Kasumi-1 (cell line): ENCODE measurements at places on chromosomes 5 and 9.
A peak's percentile ranks its signal among the peaks of the same experiment; 100 is the strongest.

DNA sequence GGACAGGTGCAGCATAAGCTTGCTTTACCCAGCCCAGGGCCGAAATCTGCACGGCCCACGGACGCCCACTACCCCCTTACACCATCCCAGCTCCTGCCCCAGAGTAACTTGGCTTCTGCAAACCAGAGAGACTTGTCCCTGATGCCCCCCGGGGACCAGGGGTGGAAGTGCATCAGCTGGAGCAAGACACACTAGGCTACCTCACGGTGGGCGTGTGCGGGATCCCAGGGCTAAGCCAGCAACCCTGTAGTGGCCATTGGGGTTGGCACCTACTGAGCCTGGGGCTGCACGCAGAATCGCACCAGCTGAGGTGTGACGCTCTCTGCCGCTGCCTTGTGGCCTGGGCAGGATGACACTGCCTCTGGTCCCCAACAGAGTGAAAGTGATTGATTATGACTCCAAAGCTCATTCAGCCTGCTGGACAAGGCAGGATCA is 6.1 kb upstream of the ZNF79 start:
- peak; percentile 39 for DNase-seq

DNA sequence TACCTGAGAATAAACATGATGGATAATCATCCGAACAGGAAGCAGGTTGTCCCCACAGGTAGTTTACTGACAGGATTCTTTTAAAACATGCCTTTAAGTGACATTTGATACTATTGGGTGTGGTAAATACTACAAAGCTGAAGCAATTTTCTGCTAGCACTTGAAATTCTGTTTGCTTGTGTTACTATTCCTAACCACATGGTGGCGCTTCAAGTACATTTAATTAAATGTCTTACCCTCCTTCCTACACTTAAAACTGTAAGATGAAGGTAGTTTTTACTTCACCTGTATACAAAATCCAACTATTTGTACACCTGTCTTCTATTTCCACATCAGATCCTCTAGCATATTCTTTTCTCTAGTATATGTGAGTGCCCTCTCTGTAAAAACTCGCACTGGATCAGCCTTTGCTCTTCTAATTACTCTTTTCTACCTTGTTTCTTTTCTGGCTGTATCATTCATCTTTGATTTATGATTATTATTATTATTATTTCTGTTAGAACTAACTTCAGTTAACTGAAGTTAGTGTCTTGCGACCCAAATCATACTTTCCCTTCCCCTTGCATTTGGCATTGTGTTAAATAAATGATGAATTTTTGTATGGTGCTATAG is 18.4 kb downstream of the SLC25A46 start:
- peak; percentile 66 for DNase-seq

GRCh38 chr9:90514877-90515276 is 127.7 kb downstream of the DIRAS2 start:
- DNase-seq, result no peak

GRCh38 chr9:32782476-32783167 is 718 bp upstream of the TMEM215 start:
- no peak for DNase-seq

DNA sequence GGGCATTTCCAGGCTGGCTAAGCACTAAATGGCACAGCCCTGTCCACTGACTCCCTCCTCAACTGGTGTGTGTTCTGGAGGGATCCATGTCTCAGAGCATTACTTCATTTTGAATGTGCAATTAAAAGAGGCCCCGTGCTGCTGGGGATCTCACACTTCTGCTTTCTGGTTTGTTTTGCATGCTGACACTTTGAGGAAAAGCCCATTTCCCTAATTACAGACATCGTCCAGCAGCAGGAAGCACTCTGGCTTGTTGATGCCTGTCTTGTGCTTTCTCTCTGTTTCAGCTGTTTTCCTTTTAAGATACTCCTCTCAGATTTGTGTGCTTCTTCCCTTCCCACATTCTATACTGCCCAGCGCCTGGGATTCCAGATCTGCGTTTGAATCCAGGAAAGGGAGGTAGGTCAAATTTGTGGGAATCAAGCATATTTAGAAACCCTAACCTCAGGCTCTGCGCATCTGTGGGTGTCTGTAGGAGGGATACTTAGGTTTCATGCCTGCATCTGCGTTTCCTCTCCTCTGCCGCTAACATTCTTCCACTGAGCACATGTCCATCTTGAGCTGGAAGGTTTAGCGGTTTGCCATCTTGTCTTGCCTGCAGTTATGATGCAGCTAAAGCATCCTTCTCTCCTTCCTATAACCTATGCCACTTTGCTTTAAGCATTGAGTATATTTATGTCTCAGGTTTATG is 25.7 kb downstream of the SYK start:
- peak; percentile 87 for DNase-seq

GRCh38 chr9:36781533-36781932 is 208.8 kb downstream of the MELK start:
- DNase-seq, result no peak

DNA sequence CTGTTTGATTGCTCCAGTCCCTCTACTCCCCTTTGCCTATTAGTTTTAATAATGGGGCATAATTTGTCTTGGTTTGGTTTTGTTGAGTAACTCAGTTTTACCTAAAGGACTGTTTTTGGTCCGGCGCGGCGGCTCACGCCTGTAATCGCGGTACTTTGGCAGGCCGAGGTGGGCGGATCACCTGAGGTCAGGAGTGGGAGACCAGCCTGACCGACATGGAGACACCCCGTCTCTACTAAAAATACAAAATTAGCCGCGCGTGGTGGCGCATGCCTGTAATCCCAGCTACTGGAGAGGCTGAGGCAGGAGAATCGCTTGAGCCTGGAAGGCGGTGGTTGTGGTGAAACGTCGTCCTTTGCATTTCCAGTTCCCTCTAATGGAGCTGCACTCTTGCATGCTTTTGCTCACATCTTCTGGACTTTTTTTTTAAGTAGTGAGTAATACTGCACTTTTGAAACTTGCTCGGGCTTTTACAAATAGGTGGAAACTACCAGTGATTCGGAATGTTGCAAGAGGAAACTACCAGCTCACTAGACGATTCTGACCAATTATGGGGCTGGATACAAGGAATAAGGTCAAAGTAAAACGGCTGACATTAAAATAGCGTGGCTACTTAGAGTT is 721 bp upstream of the MAML1 start:
- peak; percentile 81 for DNase-seq

GRCh38 chr5:126954981-126955380 is 75.4 kb downstream of the MARCHF3 start:
- no peak for DNase-seq

DNA sequence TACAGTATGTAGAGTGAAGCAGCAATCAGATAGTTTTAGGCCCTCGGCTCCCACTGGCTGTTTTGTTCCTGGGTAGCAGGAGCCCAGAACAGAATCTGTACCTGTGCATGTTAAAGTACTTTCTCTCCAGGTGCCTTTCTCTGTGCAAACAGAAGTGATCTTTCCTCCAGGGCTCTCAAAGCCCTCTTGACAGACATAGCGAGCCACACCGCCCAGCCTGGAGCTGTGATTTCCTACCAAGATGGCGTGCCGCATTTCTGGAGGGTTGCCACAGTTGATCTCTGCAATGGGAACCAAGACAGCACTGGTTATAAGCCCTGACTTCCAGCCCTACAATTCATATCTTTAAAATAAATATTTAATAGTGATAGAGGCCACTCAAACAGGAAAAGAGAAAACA is 50.9 kb downstream of the SUSD1 start:
- no peak for DNase-seq

GRCh38 chr9:134593286-134594077 is 48.1 kb upstream of the COL5A1 start:
- no peak for DNase-seq

DNA sequence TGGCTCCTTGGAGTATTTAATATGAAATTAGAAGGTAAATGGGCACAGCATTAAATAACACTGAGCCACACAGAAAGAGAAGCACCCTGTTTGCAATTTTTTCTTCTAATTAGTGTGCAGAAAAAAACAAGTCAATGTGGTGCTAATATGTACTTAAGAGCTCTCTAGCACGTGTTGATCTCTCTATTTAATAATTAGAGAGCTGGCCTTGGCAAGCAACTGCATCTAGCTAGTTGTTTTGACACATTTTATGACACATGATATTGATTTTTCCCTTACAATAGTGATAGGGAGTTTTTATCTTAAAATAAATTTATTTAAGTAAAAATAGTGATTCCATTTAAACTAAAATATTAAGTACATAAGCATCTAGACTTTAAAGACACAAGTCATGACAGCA is 54.5 kb upstream of the NUDT12 start:
- no peak for DNase-seq

- DNase-seq, result no peak
These were observed 188.3 kb downstream of the ARHGEF28 start for GRCh38 chr5:73814233-73814846.

GRCh38 chr5:59241119-59241518 is 652.4 kb downstream of the PDE4D start:
- no peak for DNase-seq

DNA sequence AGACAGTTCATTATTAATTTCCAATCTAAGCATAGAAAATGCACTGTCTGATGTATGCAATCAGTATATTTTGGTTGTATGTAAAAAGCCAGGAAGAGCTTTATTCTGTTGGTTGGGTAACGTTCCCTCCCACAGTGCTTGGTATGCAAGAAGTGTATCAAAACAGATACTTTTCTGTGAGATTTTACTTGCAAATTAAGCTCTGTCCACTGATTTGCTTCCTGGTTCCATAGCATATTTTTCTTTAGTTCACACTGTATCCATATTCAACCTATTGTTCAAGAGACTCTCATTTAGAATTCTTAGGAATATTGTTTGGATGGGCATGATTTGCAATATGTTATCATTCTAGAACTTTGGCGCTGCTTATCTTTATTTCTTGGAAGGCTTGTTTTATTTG is 47.4 kb downstream of the RNF180 start:
- DNase-seq, result no peak

- no peak for DNase-seq
These were observed 82.4 kb downstream of the MARCHF3 start for GRCh38 chr5:126948011-126948355.

DNA sequence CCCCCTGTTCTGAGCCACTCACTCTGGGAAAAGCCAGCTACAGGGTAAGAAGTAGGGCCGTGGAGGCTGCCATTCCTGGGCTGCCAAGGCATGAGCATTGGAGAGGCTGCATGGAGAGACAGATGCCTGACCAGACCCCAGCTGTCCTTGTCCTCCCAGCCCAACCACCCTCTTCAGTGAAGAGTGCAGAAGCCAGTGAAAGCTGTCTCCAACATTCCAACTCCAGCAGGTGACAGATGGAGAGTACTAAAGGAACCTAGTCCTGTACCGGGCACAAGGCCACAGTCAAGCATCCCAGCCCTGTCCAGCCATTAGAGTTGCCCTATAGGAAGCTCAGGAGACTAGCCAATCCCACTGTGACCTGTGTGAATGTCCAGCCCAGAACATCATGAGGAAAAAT is 165.1 kb downstream of the DIRAS2 start:
- no peak for DNase-seq

- no peak for DNase-seq
These were observed 17.1 kb downstream of the STC2 start for GRCh38 chr5:173310861-173311785.

DNA sequence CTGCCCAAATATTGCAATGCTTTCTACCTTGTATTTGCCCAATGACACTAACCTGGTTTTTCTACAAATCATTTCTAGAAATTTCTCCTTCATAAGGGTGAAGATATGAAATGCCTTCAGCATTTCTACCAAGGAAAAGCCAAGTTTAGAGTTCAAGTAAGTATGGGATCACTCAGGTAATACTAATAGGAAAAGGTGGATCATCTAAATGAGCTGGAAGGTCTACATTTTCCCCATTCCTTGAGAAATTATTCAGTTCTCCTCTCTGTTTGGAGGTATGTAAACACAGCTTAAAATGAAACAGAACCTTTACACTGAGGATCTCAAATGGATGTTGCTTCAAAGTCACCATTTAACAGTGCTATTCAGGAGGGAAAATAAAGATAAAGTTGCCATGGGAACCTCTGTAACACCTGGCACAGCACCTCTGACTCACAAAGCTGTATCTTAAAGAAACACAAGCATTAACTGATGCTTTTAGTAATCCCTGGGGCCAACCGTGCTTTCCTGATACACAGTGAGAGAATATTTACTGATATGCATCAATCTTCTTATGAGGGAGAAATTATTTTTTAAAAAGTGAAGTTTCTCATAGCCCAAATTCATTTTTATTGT is 161.3 kb downstream of the DRD1 start:
- no peak for DNase-seq

DNA sequence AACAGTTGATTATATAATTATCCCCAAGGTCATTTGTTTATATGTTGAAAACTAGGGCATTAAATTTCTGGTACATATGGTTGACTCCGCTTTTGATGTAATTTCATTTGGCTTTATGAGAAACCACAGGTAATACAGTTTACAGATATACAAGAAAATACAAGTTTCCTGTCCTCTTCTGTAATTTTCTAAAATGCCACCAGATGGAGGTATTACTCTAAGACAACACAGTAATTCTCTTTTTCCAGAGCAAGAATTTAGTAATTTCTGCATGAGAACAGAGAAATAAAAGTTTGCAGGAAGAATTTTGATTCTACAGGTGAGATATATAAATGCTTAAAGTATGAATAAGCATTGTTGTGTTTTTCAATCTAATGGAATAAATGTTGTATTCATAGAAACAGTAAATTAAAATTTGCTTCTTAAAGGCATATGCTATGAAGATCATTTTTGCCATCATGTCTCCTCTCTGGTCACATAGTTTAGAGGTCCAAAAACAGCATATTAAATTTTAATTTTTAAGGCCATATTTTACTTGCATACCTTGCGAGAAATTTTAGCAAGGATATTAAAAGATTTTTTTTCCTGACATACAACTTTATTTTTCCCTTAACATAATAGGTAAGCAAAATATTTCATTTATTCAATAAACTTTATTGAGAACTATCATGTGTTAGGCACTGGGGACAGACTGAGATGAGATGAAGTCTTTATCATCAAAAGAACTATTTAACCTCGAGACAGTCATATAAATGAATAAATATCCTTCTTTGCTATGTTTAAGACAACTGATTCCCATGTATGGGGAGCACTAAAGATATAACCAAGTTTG is 22.7 kb downstream of the CHD1 start:
- peak; percentile 63 for DNase-seq

- no peak for DNase-seq
These were observed 291.8 kb downstream of the EBF1 start for GRCh38 chr5:158807946-158808345.

GRCh38 chr9:71704796-71705195 is 63.5 kb downstream of the CEMIP2 start:
- no peak for DNase-seq
